Cortex of kidney (tissue), 1 donor: ENCODE measurements at places on chromosomes 5 and 9.

DNA sequence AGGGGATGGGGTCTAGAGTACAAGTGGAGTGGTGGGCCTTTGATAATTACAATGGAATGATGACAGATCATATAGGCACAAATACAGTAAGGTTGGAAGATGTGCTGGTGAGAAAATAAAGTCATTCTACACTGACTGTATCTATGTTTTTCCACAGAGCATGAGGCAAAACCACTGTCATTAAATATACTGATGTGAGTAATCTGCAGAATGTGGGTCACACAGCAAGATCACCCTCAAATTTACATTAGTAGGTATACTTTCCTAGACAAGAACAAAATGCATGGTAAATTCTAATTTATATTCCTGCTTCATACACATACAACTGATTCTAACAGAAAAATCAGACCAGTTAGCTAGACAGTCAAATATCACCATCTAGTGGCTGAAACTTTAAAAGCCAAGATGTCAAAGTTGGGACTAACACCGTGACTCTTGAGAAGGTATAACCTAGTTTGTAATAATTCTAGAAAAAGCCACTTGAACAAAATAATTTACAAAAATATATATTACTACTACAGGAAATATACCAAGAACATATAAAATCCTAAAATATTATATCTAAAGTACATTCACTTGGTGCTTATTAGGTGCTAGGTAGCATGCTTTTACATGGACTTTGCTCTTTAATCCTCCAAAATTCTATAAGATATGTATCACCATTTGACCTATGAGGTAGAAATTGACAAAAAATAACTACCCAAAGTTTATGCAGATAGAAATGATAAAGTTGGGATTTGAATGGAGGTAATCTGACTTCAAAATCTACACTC, 19.5 kb downstream of the TTC33 start:
- DNase-seq = no peak

DNA sequence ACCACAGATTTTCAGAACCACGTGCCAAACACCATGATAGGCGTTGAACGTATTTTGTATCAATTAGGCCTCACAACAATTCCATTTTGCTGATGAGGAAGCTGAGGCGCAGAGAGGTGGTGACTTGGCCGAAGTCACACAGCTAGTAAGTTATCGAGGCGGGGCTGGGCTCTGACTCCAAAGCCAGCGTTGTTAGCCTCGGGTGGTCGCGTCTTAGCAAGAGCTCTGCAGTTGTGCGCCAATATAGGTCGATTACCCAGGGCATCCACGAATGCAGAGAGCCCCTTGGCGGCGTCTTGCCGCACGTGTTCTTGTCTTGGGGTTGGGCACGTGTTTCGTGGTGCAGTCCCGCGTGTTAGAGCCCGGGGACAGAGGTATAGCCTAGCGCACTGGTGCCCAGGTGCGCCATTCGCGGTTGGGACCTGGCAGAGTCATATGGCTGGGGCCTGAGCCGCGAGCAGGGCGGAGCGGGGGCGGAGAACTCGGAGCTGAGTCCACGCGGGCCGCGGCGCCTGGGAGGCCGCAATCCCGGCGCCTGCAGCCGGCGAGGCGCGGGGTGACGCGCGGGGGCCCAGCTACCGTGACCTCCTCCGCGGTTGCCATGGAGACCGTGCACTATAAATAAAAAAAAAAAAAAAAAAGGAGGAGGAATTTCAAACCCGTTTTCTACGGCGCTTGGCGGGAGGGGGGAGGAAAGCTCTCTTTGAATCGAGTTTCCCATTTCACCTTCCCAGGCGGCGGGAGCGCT, 62.3 kb downstream of the CXXC5 start:
- no peak for DNase-seq

DNA sequence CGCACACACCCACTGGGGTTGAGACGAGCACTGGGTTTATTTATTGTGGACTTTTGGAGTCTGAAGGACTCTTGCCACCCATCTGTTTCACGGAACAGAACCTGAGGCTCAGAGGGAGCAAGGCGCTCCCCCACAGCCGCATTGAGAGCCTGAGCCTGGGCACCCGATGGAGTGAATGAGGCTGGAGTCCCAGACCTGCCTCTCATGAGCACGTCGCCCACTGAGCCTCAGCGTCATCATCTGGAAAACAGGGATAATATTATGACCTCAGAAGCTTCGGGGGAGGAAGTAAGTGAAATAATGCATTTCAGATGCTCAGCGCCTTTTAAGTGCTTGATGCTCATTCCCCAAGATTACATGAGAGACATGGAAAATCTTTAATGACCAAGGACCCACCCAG, 5.5 kb downstream of the NEK6 start:
- DNase-seq = no peak

- DNase-seq = no peak
Observed at GRCh38 chr5:146310540-146310939, 28.1 kb upstream of the POU4F3 start.

GRCh38 chr5:176632745-176633144, 2.3 kb downstream of the EIF4E1B start:
- DNase-seq = no peak

DNA sequence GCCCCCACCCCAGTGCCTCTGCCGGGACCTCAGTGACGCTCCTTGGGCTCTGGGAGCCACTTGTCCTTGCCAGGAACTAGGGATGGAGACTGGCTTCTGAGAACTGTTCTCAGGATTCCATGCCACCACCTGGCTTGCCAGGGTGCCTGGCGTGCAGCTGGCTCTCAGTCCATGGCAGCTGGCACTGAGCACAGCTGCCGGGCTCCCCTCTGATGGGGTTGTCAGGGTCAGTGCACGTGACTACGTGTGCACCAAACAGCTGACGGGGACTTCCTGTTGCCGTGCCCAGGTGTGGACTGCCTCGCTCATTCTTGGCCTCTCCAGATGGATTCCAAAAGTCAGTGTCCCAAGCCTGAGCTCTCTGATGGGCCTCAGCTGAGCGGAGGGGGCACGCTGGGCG, 9.4 kb downstream of the KCNT1 start:
- DNase-seq = no peak
